H9 (cell line): ENCODE measurements at places on chromosomes 16 and 17. TPM values are rescaled to one million over a fixed set of nuclear protein-coding genes. Genes with fewer than 3 reads are reported as not detected.
A peak's percentile ranks its signal among the peaks of the same experiment; 100 is the strongest.

The HAS3 gene
- 98.4 and 100 TPM in 2 replicates for total RNA-seq

DNA sequence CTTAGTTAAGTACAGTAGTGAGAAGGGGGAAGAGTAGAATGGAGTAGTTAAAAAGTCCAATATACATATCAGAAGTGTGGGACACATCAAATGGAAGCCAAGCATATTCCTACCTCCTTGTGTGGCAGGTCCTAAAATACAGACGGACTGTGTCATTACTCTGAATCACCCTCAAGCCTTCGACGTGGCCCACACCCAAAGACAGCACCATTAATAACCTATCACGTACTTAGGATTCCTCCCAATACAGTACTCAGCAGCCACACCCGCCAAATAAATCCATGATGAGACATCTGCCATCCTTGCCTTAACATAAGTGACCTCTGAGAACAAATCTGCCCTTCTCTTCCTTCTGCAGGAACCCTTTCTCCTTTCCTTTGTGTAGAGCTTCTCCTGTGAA, 38.9 kb downstream of the UBE2G1 start:
- DNase-seq, result no peak

DNA sequence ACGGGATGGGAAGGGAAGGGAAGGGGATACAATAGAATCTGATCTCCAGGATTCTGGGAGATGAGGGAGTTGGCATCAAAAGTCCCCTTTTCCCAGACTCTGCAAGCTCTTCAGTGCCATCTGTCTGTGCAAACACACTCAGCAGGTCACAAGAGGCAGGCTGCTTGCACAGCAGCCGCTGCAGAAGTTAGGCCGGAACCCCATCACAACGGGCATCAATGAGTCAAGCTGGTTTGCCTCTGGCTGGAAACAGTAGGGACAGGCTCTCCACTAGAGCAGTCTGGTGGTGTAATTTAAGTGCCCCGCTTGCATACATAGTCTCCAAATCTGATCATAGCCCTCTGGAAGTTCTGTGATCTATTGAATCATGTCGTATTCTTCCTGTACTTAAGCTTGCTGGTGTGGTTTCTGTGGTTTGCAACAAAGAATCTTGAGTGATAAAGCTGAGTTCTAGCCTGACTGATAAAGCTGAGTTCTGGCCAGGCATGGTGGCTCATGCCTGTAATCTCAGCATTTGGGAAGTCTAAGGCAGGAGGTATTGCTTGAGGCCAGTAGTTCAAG, 33.7 kb upstream of the KDM8 start:
- peak; percentile 40 for DNase-seq

DNA sequence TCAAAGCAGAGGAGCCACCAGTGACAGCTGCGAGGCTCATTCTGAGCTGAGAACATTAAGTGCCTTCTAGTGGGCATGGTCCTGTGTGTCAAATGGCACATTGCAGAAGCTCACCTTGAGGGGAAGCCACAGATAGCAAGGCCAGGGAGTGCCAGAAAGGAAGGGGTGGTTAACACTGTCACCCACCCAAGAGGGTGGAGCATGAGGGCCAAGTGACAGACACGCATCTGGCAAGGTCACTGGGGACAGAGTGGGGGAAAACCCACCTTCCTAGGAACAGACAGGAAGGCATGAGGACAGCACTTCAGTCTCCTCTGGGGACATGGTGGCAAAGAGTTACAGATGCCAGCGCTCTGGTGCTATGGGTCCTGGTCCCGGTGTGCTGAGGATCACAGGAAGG, 22.1 kb downstream of the NUBP1 start:
- DNase-seq, result no peak

GRCh38 chr17:6096201-6097004, 26.2 kb downstream of the WSCD1 start:
- no peak for DNase-seq

- peak; percentile 24 for DNase-seq
Observed at GRCh38 chr17:39057701-39058206, 90.6 kb upstream of the FBXO47 start.

The PRR11 gene
- total RNA-seq, result 70.6 and 70.7 TPM in 2 replicates

- DNase-seq, result peak; percentile 52
Observed at GRCh38 chr16:90047714-90048346, 28.6 kb upstream of the DBNDD1 start.
